ENCODE measurements at places on chromosomes 7 and 10.
A peak's percentile ranks its signal among the peaks of the same experiment; 100 is the strongest.

GRCh38 chr10:75187961-75188426 is 22.6 kb upstream of the VDAC2 start:
- peak; percentile 3 for DNase-seq

DNA sequence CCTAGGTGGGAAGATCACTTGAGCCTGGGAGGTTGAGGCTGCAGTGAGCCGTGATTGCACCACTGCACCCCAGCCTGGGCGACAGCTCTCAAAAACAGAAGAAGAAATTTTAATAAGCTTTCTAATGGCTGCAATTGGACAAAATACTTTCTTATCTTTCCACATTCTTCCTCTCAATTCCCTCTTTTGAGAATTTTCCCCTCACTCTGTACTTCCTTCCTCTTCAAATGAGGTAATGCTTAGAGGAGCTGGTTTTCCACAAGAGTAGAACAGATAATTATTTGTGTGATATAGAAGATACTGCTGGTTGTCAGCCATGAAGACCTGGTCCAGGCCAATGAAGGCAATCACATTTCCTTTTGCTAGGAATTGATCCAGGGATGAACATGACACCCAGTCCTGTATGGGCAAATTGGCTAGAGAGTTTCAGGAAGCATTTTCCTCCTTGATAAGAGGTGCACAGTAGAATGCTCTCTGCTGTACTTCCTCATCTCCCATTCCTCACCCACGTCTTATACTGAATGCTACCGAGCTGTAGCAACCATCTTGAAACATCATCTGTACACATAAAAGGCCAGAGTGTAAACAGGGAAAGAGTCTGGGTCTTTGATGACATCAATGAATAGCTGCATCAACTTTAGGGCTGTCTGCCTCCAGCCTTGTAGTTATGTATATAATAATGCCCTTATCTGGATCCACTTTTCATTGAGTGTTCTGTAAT is 103.9 kb downstream of the CDK6 start:
- no peak for DNase-seq

- no peak for DNase-seq
These were observed 97.3 kb downstream of the GRID1 start for GRCh38 chr10:86269332-86269731.

DNA sequence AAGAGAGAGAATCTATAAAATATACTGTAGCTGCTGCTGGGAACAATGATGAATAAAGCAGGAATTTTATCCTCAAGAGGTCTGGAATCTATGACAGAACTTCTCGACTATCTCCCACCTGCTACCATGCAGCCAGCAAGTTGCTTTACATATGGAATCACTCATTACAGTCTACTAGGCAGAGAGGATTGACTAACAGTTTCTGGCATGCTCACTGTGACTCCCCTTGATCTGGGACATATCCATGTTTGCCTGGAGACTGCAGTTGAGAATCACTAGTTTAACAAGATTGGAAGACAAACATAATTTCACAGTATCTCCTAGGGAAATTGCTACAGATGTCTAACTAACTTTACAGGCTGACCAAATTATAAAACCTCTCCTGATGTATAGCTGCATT is 13.3 kb downstream of the GPR37 start:
- DNase-seq = no peak

DNA sequence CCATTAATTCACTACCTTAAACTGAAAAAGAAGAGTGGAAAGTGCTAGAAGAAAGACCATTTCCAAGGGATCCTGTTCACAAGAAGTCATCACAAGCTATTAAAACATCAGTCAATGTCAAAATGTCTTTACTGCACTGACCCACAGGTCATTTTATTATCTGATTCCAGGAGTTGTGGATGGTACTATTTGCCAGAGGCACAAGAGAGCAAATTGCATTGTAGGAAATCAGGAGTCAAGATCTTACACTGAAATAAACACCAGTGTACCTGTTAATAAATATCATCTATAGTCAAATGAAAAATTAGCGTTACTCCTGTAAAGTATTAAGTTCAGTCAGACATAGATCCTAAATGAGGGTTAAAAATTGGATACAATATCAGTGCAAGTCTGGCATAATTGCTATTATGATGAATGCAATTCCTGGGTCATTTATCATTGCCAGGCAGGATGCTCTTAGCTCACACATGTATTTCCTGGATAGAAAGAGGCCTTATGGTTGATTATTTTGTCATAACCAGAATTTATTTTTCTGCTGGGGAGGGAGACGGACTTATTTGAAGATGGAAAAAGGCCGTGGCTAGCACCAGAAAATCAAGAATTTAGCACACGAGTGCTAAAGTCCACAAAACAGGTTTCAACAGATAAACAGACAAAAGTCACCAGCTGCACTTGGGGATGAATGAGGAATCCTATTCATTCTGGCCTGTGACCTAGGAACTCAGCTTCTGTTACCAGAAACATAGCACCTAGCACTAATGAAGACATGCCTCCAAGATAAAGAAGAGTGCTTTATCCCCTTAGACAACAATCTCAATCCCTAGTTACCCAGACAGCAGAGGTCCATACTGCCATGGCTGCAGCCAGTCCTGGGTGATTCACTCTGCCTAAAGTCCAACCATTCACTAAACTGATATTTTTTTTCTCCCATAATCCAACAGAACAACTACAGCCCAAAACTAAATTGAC is 683.1 kb upstream of the POM121L12 start:
- no peak for DNase-seq

DNA sequence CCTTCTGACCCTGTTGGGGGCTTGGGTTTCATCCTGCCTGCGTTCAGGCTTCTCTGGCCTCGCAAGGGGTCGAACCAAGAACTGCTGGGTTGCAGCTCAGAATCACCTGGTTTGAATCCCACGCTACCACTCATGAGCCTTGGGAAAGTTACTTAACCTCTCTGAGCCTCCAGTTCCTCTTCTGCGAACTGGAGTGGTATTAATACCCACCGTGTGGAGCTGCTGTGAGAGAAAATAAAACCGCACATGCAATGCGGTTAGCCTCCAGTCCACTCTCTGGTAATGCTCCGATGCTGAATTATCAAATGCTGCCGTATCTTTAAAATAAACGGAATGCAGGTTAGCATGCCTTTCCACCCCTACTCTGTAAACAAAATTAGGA is 171.9 kb downstream of the ARHGAP12 start:
- no peak for DNase-seq

DNA sequence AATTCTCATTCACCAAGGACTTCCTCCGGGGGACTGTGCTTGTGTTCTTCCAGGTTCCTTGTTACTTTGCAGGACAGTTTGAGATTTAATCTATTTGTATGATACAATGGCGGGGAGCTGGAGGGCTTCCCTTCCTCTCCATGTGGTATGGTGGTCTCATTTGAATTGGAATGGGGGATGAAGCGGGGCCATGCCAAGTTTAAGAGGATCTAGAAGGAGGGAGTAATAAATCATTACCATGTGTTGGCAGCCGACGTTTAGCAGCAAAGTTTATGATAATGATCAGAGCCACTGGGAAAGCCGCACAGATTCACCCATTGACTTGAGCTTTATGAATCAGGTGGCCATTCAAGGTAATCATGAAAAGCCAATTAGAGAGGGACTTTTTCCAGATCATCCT is 355.1 kb upstream of the MGMT start:
- DNase-seq = no peak

- DNase-seq = no peak
These were observed 52.7 kb upstream of the HERPUD2 start for GRCh38 chr7:35747611-35748010.

DNA sequence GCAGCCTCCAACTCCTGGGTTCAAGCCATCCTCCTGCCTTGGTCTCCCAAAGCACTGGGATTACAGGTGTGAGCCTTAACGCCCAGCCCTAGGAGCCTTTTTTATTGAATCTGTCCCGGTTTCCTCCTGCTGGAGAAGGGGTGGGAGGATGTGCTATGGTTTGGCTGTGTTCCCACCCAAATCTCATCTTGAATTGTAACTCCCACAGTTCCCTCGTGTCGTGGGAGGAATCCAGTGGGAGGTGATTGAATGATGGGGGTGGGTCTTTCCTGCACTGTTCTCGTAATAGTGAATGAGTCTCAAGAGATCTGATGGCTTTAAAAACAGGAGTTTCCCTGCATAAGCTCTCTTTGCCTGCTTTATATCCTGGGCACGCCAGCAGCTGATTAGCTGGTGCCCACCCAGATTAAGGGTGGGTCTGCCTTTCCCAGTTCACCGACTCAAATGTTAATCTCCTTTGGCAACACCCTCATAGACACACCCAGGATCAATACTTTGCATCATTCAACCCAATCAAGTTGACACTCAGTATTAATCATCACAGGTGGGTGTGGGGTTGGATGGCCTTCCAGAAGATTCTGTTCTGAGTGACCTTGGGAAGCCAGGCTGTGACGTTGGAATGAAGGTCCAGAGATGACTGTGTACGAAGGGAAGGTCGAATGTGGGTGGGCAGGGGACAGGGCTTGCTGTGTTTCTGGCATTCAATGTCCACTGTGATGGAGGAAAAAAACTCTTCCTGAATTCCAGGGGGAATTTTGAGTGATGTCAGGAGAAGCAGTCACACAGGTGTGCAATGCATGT is 33.8 kb upstream of the CUX1 start:
- no peak for DNase-seq

GRCh38 chr10:68732651-68733050 is 11.6 kb downstream of the CCAR1 start:
- DNase-seq = no peak

GRCh38 chr7:83550100-83550499 is 98.8 kb downstream of the SEMA3E start:
- no peak for DNase-seq

- no peak for DNase-seq
These were observed 6.1 kb upstream of the MEOX2 start for GRCh38 chr7:15692501-15693020.

GRCh38 chr10:558891-559766 is 130.3 kb downstream of the DIP2C start:
- no peak for DNase-seq

GRCh38 chr10:132627666-132628531 is 90.3 kb downstream of the INPP5A start:
- no peak for DNase-seq

GRCh38 chr7:159158125-159158887 is 13.6 kb upstream of the VIPR2 start:
- no peak for DNase-seq

- DNase-seq = no peak
These were observed 435.2 kb downstream of the PLXNA4 start for GRCh38 chr7:132141109-132141508.

- peak; percentile 7 for DNase-seq
These were observed 2.2 kb downstream of the NPM3 start for GRCh38 chr10:101780818-101781654.

GRCh38 chr10:31605426-31605825 is 286.4 kb downstream of the ZEB1 start:
- DNase-seq = no peak

- DNase-seq = no peak
These were observed 57.7 kb upstream of the PPP1R3A start for GRCh38 chr7:113976508-113976907.

DNA sequence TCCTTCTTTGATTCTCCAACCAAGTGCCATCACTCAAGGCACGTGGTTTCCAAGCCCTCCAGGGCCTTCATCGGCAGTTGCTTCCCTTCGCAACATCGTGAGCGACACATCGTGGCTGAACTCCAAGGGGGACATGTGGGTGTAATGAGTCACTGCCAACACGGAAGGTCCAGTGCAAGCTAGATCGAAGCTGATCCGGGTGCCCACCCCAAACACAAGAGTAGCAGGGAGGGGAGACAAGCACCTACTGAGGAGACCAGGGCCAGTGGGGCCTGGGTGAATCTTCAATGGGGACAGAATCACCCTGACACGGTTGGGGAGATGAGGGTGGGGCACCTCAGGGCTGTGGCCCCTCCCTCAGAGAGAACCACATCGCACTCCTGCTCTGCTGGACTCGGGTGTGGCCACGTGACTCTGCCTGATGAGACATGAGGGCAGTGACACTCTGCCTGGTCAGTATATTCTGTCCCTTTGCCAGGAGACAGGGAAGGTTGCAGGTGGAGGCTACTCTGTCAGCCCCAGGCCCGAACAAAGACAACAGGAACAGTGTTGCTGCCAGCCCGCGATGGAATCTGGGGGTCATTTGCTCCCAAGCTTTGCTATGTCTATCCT is 36.8 kb upstream of the HSPA12A start:
- no peak for DNase-seq

- peak; percentile 1 for DNase-seq
These were observed 621.9 kb downstream of the ACTR3B start for GRCh38 chr7:153381275-153382040.

GRCh38 chr10:73432646-73433537 is 469 bp downstream of the MSS51 start:
- no peak for DNase-seq

DNA sequence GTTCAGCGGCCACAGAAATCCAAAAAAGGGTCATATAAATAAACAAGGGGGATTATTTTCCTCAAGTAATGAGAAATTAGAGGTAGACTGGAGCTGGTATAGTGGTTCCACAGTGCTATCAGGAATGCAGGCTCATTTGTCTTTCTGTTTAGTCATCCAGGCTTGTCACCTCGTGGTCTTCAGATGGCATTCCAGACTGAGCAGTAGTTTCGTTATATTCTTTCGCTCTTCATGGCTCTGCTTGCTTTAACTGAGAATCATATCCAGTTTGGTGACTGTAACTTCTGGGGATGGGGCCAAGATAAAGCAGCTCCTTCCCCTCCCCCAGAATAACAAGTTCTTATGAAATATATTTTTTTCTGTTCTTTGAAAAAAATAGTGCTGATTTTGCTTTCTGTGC is 9.5 kb downstream of the ANKIB1 start:
- no peak for DNase-seq

DNA sequence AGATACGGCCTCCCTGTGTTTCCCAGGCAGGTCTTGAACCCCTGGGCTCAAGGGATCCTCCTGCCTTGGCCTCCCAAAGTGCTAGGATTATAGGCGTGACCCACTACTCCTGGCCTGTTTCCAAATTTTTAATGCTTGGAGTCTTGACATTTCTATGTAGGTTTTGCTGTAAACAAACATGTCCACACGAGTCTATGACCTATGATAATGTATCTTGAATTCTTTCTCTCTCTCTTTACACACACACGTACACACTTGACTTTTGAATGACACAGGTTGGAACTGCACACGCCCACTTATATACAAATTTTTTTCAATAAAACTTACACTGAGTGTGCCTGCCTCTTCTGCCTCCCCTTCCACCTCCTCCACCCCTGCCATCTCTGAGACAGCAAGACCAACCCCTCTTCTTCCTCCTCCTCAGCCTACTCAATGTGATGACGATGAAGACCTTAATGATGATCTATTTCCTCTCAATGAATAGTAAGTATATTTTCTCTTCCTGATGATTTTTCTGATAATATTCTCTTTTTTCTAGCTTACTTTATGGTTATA is 44.1 kb upstream of the LAMB1 start:
- no peak for DNase-seq

Data from NCI-H2029 treated with DMSO at 0.1 percent for 48 hours (cell line).